ENCODE measurements at places on chromosomes 5 and 9.

DNA sequence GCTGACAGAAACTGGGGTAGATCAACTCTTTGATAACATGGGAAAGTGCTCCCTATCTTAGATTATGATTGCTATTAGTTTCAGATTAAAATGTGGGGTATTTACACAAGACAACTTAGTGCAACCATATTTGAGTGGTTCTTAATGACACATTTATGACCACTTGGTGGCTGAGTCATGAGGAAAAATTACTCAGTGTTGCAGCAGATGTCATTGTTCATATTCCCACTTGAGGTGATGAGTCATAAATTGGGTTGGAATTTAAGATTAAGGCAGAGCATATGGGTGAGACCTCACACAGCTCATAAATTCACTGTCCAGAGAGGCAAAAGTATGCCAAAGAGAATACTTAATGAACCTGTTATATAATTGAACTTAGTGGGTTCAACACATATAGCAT, 408.3 kb downstream of the DMRT2 start:
- DNase-seq: no peak

DNA sequence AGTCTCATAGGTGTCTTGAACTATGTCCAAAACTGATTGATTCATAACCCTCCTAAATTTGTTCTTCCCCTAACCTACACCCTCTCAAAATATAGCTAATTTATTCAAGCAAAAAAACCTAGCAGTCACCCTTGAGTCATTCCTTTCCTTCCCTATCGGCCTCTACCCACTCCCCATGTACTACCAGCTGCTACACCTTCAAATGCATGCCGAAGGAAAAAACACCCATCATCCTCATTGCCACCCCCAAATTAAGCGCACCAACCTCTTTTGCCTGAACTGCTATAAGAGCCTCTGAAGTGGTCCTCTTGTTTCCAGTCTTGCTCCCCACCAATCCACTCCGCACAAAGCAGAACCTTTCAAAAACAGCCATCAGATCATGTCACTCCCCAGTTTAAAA, 12.6 kb downstream of the LIFR start:
- DNase-seq: no peak

- no peak for DNase-seq
These were observed 466.8 kb downstream of the DIRAS2 start for GRCh38 chr9:90175865-90176264.

DNA sequence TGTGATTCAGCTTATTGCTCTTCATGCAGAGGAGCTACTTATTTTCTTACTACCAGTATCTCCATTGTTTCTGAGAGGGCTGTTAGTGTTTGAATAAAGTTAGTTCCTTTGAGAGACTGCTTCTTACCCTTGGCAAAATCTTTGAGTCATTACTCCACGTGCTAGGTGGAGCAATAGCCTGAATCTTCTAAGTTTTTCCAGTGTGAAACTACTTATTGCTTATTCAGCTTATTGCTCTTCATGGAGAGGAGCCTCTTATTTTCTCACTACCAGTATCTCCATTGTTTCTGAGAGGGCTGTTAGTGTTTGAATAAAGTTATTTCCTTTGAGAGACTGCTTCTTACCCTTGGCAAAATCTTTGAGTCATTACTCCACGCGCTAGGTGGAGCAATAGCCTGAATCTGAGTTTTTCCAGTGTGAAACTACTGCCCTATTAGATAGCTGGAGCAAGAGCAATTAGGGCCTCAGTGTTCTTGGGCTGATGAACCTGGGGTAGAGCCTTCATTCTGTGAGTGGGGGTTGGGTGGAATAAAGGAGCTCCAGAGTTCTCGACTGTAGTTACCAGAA, 41.9 kb downstream of the GPBP1 start:
- DNase-seq: no peak

- DNase-seq: no peak
These were observed 127.3 kb downstream of the MACROH2A1 start for GRCh38 chr5:135271533-135272310.

DNA sequence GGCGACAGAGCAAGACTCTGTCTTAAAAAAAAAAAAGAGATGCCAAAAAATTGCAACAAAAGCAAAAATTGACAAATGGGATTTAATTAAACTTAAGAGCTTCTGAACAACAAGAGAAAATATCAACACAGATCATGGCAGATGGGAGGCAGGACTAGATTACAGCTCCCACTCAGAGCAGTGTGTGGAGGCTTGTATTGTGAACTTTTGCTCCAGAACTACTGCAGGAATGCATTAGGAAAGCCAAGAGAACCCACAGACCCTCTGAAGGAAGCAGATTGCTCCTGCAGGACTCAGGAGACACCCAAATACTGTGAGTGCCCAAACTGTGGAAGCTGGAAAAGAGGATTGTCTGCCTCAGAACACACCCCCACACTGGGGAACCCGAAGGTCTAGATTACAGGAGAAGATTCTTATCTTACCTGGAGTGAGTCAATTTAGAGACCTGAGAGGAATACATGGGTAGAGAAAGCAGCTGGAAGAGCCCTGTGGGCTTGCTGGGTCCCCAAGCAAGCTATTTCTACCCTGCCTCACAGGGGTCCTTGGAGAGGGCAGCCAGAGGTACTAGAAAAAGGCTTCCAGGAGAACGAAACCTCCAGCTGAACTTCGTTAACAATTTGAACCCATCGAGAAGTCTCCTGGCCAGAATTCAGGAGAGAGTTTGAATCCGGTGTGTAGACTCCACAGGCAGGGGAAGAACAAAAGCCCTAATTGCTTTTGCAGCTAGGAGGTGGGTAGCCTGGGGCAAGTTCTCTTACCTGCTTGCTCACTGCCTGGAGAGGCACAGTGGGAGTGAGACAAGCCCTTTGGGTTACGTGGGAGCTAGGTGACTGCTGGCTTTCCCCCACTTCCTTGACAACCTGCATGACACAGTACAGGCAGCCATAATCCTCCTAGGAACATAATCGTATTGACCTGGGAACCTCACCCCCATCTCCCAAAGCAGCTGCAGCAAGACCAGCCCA, 593.4 kb upstream of the RGMB start:
- DNase-seq: no peak

DNA sequence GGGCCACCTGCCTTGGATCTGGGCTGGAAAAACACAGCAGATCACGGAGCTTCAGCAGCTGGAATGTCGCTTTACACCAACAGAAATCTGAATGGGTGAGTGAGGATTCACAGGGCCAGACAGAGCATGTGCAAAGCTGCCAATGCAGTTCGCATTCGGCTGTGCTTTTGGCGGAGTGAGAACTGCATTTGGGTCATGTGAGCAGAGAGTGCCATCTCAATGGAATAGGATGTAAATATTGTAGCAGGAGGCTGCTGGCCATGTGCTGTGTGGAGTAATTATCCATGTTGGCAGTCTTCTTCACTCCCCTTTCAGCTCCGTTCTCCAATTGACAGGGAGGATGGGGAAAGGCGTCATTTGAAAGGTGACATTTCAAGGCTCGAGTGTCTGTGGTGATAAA, at the start of gene ANKRD55:
Gene ANKRD55, minus strand, starts transcription at position 101 of the 400 bp plus-strand sequence. CDS start 417 bp downstream, outside the sequence.
- DNase-seq: no peak

GRCh38 chr5:164358531-164359259, 853.3 kb downstream of the MAT2B start:
- DNase-seq: no peak

- DNase-seq: no peak
These were observed 40.3 kb downstream of the RAB3C start for GRCh38 chr5:58622936-58623871.

GRCh38 chr9:99266255-99267023, 44.4 kb downstream of the SEC61B start:
- no peak for DNase-seq

- DNase-seq: no peak
These were observed at the start of gene HAVCR2 for GRCh38 chr5:157108976-157109375. Gene HAVCR2 (minus strand): TSS chr5:157109044. CDS start chr5:157108983, 61 bp downstream.

DNA sequence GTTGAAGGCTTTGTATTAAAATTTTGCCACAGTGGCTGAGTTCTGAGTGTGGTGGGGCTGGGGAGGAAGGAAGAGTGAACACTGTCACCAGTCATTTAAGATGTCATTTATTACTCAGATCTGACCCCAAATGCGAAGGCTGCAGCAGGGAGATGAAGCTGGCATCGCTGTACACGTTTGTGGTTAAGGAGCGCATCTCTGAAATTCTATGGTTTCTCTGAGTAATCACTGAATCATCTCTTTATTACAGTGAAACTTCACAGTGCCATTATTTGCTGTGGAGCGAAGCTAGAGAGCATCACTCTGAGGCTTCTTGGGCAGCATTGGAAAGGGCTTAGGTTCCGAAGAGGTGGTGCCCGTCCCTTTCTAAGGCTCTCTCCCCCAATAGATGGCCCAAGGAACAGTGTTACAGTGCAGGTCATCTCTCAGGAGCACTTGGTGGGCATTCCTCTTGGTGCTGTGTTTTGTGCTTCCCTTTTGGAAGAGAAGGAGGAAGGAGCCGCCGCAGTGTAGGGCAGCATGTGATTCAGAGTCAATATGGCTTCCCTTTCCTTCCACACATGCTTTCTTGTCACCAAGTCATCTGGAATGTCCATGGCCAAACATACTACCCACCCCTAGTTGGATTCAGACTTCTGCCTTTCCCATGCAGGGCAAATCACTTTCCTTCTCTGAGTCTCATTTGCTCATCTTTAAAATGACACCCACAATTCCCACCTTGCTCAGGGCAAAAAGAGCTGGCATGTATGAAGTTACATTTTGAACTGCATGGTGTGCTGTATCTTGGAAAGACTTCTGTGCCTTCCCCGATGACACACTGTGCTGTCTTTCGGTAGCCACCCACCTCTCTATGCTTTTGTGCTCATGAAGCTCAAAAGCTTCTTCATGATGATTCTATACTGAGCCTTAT, 9.3 kb upstream of the TEX48 start:
- peak; percentile 22 for DNase-seq

- no peak for DNase-seq
These were observed 121.5 kb downstream of the CAMK4 start for GRCh38 chr5:111345731-111346130.

GRCh38 chr9:137556069-137556838, 4.6 kb downstream of the MRPL41 start:
- DNase-seq: no peak

- no peak for DNase-seq
These were observed 188.4 kb downstream of the SNCAIP start for GRCh38 chr5:122500245-122501088.

DNA sequence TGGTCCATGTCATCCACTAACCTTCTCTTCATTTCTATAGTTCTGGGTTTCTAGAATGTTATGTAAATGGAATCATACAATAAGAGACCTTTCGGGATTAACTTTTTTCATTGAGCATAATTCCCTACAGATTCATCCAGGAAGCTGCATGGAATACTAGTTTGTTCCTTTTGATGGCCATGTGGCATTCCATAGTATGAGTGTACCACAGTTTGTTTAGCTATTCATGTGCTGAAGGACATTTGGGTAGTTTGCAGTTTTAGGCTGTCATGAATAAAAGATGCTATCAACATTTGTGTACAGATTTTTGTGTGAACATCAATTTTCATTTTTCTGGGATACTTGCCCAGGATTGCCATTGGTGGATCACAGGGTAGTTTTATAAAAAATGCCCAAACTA, 6.8 kb upstream of the SPTLC1 start:
- no peak for DNase-seq

GRCh38 chr5:35842856-35843255, 13.8 kb upstream of the IL7R start:
- DNase-seq: no peak

GRCh38 chr5:134553821-134554267, 28.4 kb downstream of the JADE2 start:
- no peak for DNase-seq

DNA sequence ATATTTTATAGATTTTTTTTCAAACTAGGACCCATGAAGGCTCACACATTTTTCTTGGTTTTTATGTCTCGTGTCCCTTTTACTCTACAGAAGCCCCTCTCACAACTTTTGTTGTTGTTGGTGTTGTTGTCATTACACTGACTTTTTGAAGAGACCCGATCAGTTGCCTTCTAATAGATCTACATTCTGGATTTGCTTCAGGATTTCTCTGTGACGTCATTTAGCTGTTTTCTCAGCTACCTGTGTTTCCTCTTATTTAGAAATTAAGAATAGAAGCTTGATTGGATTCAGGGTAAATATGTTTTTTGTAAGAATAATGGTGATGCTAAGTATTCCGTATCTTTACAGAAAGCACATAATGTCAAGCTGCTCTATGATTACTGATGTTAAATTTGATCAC, 213.3 kb upstream of the ZNF462 start:
- no peak for DNase-seq

GRCh38 chr9:36781533-36781932, 208.8 kb downstream of the MELK start:
- no peak for DNase-seq

DNA sequence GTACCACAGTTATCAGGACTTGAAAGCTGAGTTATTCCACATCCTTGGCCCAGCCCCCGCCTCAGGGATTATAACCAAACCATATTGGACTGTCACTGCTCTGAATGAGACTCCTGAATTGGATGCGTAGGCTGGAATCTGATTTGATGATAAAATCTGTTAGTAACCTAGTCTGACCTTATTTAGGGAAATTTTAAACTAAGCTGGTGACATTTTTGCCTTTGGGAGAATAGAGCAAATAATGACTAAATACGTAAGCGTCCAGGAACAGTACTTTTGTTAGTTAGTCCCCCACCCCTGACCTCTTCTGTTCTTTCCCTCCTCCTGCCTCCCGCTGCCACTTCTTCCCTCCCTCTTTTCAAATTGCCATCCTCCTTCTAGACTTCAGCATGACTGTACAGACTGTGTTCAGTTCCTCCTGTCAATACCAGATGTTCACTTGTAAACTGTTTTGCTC, 92.6 kb downstream of the TLE4 start:
- no peak for DNase-seq

DNA sequence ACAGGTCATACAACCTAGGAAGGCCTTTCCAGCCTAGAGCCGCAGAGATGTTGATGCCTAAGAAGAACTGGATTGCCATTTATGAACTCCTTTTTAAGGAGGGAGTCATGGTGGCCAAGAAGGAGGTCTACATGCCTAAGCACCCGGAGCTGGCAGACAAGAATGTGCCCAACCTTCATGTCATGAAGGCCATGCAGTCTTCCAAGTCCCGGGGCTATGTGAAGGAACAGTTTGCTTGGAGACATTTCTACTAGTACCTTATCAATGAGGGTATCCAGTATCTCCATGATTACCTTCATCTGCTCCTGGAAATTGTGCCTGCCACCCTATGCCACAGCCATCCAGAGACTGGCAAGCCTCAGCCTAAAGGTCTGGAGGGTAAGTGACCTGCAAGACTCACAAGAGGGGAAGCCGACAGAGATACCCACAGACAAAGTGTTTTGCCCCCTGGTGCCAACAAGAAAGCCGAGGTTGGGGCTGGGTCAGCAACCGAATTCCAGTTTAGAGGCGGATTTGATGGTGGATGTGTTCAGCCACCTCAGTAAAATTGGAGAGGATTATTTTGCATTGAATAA, 11.2 kb upstream of the CDKN2AIPNL start:
- no peak for DNase-seq

- no peak for DNase-seq
These were observed 1417.0 kb upstream of the ACO1 start for GRCh38 chr9:30967476-30967875.

GRCh38 chr5:180608572-180609310, 17.4 kb upstream of the SCGB3A1 start:
- no peak for DNase-seq
